ENCODE measurements at places on chromosomes 5 and 9.

GRCh38 chr5:120345947-120346346 is 118.2 kb upstream of the PRR16 start:
- DNase-seq: no peak

- no peak for DNase-seq
These were observed 21.8 kb upstream of the BARX1 start for GRCh38 chr9:93976973-93977372.

GRCh38 chr5:128436749-128437188 is 101.3 kb downstream of the FBN2 start:
- DNase-seq: peak; percentile 2

- DNase-seq: no peak
These were observed 32.5 kb downstream of the LEAP2 start for GRCh38 chr5:132905938-132906337.

DNA sequence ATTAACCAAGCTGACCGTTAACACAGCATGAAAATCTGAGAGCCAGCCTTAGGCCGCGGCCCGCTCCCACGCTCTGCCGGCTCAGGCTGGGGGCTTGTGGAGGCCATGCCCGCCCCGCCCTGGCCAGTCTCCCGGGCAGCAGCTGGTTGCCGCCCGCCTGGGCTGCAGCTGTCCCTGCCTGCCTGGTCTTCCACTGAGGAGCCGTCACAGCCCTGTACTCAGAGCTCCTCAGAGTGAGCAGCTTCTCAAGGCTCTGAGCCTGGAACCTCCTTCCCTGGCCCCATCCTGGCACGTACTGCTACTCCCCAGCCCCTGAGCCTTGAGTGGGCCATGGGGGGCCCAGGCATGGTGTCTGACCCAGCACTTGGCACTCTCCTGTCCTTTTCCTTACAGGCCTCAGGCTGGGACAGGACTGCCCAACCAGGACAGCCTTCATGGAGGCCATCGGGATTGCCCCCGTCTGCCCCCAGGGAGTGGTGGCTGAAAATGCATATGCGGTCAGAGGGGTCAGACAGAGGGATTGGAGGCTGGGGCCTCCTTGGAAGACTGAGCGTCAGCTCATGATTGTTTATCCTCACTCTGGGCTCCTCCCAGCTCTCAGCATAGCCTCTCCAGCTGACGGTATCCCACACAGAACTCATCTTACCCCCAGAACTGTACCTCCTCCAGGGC is 11.9 kb downstream of the FGFR4 start:
- peak; percentile 50 for DNase-seq

DNA sequence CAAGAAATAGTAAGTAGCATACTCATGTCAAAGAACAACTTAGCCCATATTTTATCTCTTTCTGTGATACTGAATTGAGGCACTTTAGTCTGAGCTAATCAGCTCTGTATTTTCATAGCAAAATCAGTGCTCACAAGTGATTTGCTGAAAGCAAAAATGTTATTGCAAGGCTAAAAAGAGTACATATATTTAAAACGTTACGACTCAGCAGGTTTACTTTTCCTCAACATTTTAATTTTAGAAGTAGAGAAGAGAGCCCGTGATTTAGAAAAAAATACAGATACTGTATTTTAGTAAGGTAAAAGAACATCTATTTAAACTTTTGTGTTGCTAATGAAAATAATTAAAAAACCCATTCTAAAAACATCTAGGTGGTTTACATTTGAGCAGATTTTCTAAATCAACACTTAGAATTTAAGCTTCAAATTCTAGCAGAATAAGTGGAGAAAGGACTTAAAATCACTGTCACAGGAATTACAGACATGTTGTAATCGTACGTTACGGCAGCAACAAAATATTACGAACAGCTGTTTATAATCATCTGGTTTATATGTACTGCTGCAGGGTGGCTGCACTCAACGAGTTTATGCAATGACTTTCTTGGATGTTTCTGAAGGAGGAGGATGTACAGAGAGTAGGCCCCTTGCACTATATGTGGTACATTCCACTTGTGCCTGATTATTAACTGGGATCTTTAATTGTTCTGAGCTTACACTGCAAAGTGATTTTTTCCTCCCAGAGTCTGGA is 20.1 kb downstream of the SREK1 start:
- no peak for DNase-seq

DNA sequence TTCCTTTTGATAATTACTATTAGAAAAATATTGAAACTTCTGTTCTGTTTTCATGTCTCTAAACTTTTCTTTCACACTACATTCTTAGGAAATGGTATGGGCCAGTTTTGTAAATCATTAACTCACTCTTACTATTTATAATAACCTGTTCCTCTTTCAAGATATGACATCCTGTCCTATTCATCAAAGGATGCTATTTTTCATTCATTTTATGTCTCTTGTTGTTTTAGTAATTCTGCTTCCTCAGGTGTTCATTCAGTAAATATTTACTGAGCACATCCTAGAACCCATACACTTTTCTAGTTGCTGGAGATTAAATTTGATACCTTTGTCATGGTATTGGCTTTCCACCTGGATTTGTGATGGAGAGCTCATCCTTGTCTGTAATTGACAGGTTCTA is 58.0 kb downstream of the GDA start:
- DNase-seq: no peak
